ENCODE measurements at places on chromosomes 7 and 10. TPM values are rescaled to one million over a fixed set of nuclear protein-coding genes. Genes with fewer than 3 reads are reported as not detected.

PDE6C gene
- total RNA-seq: not detected

MET gene
- 1.5 TPM for total RNA-seq

ZNF853 gene
- total RNA-seq: 0.23 TPM

CALHM2 gene
- 20.3 TPM for total RNA-seq

ACHE gene
- total RNA-seq: 0.21 TPM

PAX4 gene
- total RNA-seq: not detected

CFAP43 gene
- not detected for total RNA-seq

CABCOCO1 gene
- not detected for total RNA-seq

VPS26A gene
- total RNA-seq: 28.4 TPM

WDR86 gene
- not detected for total RNA-seq

PHKG1 gene
- total RNA-seq: 3.6 TPM

C7orf57 gene
- total RNA-seq: 0.11 TPM

SCRN1 gene
- total RNA-seq: 0.82 TPM

MOGAT3 gene
- total RNA-seq: not detected

- peaks cover 2% of the 10 kb centered on the region for H3K27me3 ChIP-seq
- no peaks in the 10 kb centered on the region for H3K36me3 ChIP-seq
- H3K4me1 ChIP-seq: no peaks in the 10 kb centered on the region
- no peak overlapping the region for H3K4me3 ChIP-seq
- no peak for DNase-seq
These were observed 37.0 kb downstream of the NRAP start for GRCh38 chr10:113626809-113627355.

DNA sequence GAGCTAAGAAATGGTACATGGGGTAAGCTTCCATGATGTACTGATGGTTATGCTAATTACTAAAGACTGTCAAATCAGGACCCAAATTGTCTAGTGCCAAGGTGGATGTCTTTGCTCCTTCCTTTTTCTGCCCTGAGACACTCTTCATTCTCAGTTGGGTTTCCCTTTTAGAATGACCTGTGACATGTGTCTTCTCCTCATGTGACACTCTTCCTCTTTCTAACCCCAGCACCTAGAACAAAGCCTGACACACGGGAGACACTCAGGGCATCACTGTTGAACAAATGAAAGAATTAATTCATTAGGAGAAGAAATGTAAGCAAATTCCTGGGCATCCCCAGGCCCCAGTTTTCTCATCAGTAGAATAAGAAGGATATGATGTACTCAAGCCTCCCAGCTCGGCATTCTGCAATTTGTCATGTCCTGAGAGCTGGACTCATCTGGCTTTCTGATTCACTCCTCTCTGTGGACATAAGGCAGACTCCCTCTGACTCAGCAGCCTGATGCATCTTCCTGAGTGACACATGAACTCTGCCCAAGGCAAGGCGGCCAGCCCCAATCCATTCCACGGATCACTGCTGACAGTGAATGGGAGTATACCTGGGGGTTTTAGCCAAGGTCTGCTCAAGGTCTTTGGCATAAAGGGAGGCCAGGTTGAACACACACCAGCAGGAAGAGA, 473.8 kb downstream of the KCNMA1 start:
- H3K27ac ChIP-seq: no peak overlapping the region
- peaks cover 21% of the 10 kb centered on the region for H3K27me3 ChIP-seq
- H3K4me3 ChIP-seq: no peak overlapping the region
- H3K36me3 ChIP-seq: no peaks in the 10 kb centered on the region

DNA sequence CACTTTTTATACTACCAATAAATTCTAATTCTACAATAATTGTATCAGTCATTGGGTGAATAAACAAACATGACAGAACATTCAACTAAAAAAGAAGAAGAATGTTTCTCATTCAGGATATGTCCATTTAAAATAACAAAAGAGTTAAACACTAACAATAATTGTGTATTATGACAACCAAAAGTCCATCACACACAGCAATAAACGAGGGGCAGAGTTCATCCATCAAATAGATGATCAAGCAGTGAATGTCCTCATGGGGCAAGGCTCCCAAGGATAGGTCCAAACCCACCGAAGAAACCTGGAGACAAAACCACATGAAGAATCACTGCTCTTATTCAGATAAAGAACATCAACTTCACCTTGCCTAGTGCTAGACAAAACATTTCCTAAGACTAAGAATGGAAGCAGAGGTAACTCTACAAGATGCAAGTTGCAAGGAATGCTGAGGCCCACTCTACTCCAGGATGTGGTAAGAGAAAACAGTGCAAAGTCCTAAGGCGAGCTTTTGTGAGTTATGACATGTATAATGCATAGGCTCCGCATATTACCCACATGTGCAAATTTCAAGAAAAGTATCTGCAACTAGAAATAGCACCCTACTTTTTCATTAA, 115.1 kb downstream of the PARD3 start:
- no peak overlapping the region for H3K27ac ChIP-seq
- H3K27me3 ChIP-seq: peaks cover 19% of the 10 kb centered on the region
- no peaks in the 10 kb centered on the region for H3K36me3 ChIP-seq
- H3K4me1 ChIP-seq: peaks cover 6% of the 10 kb centered on the region
- DNase-seq: no peak
- no peak overlapping the region for H3K4me3 ChIP-seq

DNA sequence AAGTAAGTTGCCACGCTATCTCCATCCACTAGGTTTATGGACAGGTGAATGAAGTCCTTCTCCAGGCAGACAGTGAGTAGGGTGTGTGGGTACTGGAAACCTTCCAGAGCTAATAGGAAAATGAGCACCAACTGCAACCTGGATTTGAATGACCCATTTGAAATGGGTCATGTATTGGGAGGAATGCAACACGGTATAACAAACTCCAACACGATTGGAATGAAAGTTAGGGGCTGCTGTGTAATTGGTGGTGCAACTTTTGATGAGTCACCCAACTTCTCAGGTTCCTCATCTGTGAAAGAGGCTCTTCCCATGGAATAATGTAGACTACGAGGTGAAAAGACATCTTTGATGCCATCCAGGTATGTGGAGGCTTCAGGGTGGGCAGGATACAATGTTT, 241.4 kb upstream of the PODXL start:
- no peaks in the 10 kb centered on the region for H3K27me3 ChIP-seq
- no peaks in the 10 kb centered on the region for H3K4me1 ChIP-seq
- H3K36me3 ChIP-seq: no peaks in the 10 kb centered on the region
- DNase-seq: no peak
- no peak overlapping the region for H3K27ac ChIP-seq

DNA sequence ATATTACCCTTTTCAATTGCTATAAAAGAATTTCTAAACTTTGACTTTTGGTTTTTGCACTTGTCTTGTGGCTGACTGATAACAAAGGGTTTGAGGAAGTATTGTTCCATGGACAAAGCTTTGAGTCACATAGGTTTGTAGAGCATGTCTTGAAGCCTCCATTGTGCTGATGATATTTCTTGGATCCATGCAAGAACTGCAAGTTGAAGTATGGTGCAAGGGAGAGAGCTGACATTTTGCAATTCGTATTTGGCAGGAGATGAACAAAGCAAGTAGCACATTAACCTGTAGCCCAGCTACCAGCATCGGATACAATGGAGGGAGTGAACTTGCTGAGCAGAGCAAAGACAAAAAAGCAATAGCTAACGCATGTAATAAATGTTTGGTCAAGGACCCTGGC, 23.4 kb downstream of the MGAM2 start:
- H3K4me1 ChIP-seq: no peaks in the 10 kb centered on the region
- no peak for DNase-seq
- no peak overlapping the region for H3K27ac ChIP-seq
- H3K36me3 ChIP-seq: no peaks in the 10 kb centered on the region
- no peak overlapping the region for H3K4me3 ChIP-seq
- no peaks in the 10 kb centered on the region for H3K27me3 ChIP-seq

DNA sequence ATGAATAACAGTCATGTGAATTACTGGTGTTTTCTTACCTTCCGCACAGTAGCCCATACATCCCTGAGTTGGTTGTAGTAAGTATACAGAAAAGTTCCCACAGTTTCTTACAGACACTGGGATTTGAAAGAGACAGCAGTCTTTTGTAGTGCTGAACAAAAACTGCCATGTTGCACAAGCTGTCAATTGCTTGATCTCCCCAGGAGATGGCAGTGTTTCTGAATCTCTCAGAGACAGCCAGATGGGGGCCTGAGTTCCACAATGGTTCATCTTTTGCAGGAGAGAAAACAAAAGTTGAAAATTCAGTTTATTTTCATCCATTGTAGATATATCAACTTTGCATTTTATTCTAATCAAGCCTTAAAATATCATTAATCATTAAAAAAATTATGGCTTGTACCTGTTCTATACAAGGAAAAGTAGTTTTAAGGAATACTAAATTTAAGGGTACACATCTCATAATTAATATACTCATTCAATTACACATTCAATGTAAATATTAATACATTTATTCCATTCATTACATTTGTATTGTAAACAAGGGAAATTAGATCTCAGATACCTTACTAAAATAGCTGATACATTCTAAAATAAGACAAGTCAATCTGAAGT, 14.5 kb downstream of the VWDE start:
- H3K27me3 ChIP-seq: no peaks in the 10 kb centered on the region
- DNase-seq: no peak
- H3K27ac ChIP-seq: no peak overlapping the region
- no peaks in the 10 kb centered on the region for H3K36me3 ChIP-seq

GRCh38 chr7:71312755-71313490, 181.0 kb downstream of the GALNT17 start:
- H3K36me3 ChIP-seq: no peaks in the 10 kb centered on the region
- H3K27ac ChIP-seq: no peak overlapping the region
- no peaks in the 10 kb centered on the region for H3K4me1 ChIP-seq

DNA sequence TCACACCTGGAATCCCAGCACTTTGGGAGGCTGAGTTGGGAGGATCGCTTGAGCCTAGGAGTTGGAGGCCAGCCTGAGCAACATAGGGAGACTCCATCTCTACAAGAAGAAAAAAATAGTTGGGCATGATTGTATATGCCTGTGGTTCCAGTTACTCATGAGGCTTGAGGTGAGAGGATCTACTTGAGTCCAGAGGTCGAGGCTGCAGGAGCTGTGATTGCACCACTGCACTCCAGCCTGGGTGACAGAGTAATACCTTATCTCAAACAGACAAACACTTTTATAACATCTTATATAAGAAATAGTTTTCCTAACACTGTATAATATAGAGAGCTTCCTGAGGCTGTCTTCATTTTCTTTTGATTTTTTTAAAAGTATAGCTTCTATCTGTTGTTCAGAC, 448.4 kb upstream of the COBL start:
- no peaks in the 10 kb centered on the region for H3K27me3 ChIP-seq
- H3K4me3 ChIP-seq: no peak overlapping the region
- H3K27ac ChIP-seq: no peak overlapping the region
- no peaks in the 10 kb centered on the region for H3K36me3 ChIP-seq
- H3K4me1 ChIP-seq: no peaks in the 10 kb centered on the region
- no peak for DNase-seq

DNA sequence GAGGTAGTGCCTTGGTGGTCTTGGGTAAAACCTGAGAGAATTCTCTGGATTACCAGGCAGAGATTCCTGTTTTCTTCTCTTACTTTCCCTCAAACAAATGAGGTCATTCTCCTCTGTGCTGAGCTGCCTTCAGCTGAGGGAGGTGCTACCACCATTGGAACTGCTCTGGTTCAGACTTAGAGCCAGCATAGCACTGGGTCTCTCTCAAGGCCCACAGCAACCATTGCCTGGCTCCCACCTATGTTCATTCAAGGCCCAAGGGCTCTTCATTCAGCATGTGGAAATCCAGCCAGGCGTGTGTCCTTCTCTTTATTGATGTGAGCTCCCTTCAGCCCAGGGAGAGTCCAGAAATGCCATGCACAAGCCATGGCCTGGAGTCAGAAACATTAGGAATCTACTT, 261.1 kb downstream of the NRG3 start:
- H3K36me3 ChIP-seq: no peaks in the 10 kb centered on the region
- H3K4me3 ChIP-seq: no peak overlapping the region
- H3K4me1 ChIP-seq: no peaks in the 10 kb centered on the region
- H3K27me3 ChIP-seq: no peaks in the 10 kb centered on the region

GRCh38 chr7:17319164-17320101, 21.0 kb downstream of the AHR start:
- DNase-seq: no peak
- no peaks in the 10 kb centered on the region for H3K27me3 ChIP-seq
- peaks cover 28% of the 10 kb centered on the region for H3K4me1 ChIP-seq

DNA sequence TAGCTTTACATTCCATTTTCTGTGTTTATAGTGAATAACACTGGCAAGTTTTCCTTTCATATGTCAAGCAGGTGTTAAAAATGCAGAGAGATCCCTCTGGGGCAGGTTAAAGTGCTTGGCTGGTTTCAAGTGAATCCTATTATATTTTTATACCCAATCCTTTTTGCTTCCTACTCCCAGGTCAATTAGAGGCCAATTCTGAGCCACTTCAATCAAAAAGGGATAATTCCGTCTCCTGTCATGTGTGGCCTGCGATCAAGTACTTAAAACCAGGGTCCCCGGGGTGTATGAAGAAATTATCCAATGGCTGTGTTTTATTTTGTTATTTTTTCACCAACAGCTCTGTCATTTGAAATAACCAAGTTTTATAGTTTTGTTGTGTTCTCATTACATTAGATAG, 313.2 kb downstream of the PRPF18 start:
- no peaks in the 10 kb centered on the region for H3K36me3 ChIP-seq
- H3K27me3 ChIP-seq: peaks cover 6% of the 10 kb centered on the region
- no peak overlapping the region for H3K27ac ChIP-seq
- no peak overlapping the region for H3K4me3 ChIP-seq
- no peak for DNase-seq
- H3K4me1 ChIP-seq: no peaks in the 10 kb centered on the region

DNA sequence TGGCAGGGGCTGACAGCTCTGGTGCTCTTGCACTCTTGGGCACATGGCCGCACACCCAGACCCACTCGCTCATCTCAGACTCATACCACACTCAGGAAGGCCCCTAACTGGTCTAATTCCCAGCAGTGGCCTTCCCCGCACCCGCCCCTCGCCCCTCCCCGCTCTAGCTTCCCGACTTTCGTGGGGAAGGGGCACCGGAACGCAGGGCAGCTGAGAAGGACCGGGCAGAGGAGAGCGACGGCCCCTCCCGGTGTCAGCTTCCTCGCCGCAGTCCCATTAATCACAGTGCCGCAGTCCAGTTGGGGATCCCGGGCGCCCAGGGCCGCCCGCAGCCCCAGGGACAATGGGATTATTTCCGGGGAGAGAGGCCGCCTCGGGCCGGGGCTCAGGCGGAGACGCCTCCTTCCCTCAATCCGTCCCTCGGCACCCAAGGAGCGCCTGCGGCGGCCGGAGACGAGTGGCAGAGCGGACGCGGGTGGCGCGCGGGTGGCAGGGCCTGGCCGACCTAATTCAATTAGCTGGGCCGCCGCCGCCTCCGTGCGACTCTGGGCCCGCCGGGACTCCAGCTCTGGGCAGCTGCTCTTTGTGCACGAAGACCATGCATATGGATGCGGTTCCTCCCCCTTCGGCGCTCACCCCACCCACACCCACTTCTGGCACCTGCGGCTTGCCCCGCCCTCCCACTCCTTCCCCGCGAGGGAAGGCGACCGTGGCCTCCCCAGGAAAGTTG, 7.8 kb upstream of the TLX1 start:
- H3K4me3 ChIP-seq: no peak overlapping the region
- no peaks in the 10 kb centered on the region for H3K36me3 ChIP-seq

DNA sequence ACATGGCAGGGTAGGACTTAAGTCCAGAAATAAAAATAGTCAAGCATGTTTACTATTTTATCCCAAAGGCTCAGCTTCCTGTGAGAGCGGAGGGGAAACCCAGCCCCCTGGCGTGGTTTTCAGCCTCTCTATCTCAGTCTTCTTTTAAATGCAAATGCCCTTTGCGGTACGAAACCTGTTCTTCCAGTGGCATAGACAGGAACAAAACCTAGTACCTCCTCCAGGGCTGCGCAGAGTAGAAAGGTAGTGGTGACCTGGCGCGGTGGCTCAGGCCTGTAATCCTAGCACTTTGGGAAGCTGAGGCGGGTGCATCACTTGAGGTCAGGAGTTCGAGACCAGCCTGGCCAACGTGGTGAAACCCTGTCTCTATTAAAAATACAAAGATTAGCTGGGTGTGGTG, 181.3 kb upstream of the FOXK1 start:
- no peak overlapping the region for H3K4me3 ChIP-seq
- H3K4me1 ChIP-seq: no peaks in the 10 kb centered on the region
- no peaks in the 10 kb centered on the region for H3K27me3 ChIP-seq
- no peak for DNase-seq
- H3K27ac ChIP-seq: no peak overlapping the region
- H3K36me3 ChIP-seq: no peaks in the 10 kb centered on the region

Measured in activated T-helper 2 cell treated with anti-CD3 and anti-CD28 coated beads, Interferon-gamma antibody, Interleukin-2, Interleukin-4, amounts not matched to agents 10 μg/mL and 5 μg/mL and 100 μg/mL, durations not matched to agents 14 hours and 24 hours and 36 hours (primary cell).